ENCODE measurements at places on chromosomes 12 and 14. TPM values are rescaled to one million over a fixed set of nuclear protein-coding genes. Genes with fewer than 3 reads are reported as not detected.

- no peaks in the 10 kb centered on the region for H3K27me3 ChIP-seq
- DNase-seq = no peak
- H3K4me1 ChIP-seq = peaks cover 3% of the 10 kb centered on the region
- no peaks in the 10 kb centered on the region for H3K36me3 ChIP-seq
- H3K27ac ChIP-seq = no peak overlapping the region
Measured at GRCh38 chr14:35877276-35877675, 51.1 kb downstream of the BRMS1L start.

IFNG-AS1 gene
- total RNA-seq = not detected

RPS6KL1 gene
- total RNA-seq = 0.24 TPM

DNA sequence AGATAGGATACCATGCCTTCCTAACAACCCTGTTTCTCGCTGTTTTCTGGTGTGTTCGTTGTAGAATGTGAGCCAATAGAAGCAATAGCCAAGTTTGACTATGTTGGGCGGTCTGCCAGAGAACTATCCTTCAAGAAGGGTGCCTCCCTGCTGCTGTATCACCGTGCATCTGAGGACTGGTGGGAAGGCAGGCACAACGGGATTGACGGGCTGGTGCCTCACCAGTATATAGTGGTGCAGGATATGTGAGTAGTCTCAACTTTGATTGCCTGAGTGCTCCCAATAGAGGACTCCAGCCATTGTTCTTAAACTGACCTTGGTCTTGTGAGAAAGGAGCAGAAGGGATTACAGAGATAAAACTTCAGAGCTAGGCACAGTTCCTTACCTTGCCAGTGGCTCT lies 96.2 kb downstream of the KICS2 start:
- peaks cover 2% of the 10 kb centered on the region for H3K4me1 ChIP-seq
- H3K27ac ChIP-seq = no peak overlapping the region
- no peak for DNase-seq

DNA sequence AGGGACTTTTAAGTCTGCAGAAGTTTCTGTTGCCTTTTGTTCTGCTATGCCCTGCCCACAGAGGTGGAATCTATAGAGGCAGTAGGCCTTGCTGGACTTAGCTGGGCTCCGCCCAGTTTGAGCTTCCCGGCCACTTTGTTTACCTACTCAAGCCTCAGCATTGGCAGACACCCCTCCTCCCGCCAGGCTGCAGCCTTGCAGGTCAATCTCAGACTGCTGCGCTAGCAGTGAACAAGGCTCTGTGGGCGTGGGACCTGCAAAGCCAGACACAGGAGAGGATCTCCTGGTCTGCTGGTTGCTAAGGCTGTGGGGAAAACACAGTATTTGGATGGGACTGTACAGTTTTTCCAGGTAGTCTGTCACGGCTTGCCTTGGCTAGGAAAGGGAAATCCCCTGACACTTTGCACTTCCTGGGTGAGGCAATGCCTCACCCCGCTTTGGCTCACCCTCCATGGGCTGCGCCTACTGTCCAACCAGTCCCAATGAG lies 43.7 kb downstream of the CCDC59 start:
- H3K27me3 ChIP-seq = no peaks in the 10 kb centered on the region
- no peak overlapping the region for H3K4me3 ChIP-seq
- H3K27ac ChIP-seq = no peak overlapping the region
- no peaks in the 10 kb centered on the region for H3K4me1 ChIP-seq

MIS18BP1 gene
- 42.3 TPM for total RNA-seq

TSHR gene
- not detected for total RNA-seq

- H3K4me1 ChIP-seq = no peaks in the 10 kb centered on the region
- no peaks in the 10 kb centered on the region for H3K27me3 ChIP-seq
- no peaks in the 10 kb centered on the region for H3K36me3 ChIP-seq
- no peak overlapping the region for H3K27ac ChIP-seq
- DNase-seq = no peak
Measured at GRCh38 chr14:44763356-44763755, 198.4 kb downstream of the KLHL28 start.

DTX3 gene
- 55.9 TPM for total RNA-seq

CYP46A1 gene
- total RNA-seq = 0.48 TPM

All from ovary (tissue), 10 donors.